Epithelial cell of umbilical artery (primary cell): ENCODE measurements at places on chromosomes 2 and 18. TPM values are rescaled to one million over a fixed set of nuclear protein-coding genes. Genes with fewer than 3 reads are reported as not detected.

Gene ZNF396
- total RNA-seq: 0.32 and 0.76 TPM in 2 replicates

Gene CD8B2
- total RNA-seq: not detected in 2 replicates

Gene EMX1
- not detected in 2 replicates for total RNA-seq

Gene SPATA3
- not detected in 2 replicates for total RNA-seq

Gene SLC11A1
- 0.32 TPM in 1 of 2 replicates, not detected in the other for total RNA-seq

Gene PTGR3
- total RNA-seq: 5.8 and 8.4 TPM in 2 replicates
